ENCODE measurements at places on chromosomes 16 and 17. TPM values are rescaled to one million over a fixed set of nuclear protein-coding genes. Genes with fewer than 3 reads are reported as not detected.
A peak's percentile ranks its signal among the peaks of the same experiment; 100 is the strongest.

The ATP6V0D1 gene
- 156 TPM for total RNA-seq

The STAT5A gene
- total RNA-seq: 5.2 TPM

The CSH2 gene
- not detected for total RNA-seq

The SLC5A11 gene
- not detected for total RNA-seq

The CDR2L gene
- total RNA-seq: 13.6 TPM

The MT4 gene
- total RNA-seq: not detected

The TMEM114 gene
- not detected for total RNA-seq

GRCh38 chr16:25228372-25228771 lies 11.6 kb downstream of the AQP8 start:
- no peak for DNase-seq

DNA sequence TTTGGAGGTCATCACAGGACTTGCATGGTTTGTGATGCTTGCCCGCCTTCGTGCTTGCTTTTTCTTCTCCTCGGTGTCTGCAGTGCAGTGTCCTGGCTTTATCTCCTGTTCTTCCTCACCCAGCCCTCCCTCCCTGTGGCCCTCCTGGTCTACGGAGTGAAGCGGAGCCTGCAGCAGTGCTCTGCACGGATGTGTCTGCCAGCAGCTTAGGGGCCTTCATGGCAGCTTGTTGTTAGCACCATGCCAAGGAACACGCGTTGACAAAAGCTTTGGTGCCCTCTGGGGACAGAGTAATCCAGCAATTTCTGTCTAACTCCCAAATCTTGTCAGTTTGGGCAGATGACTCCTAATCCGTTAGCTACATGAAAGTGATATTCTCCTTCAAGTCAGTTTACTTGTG lies 9.9 kb downstream of the DHODH start:
- no peak for DNase-seq

GRCh38 chr17:7296189-7296861 lies 1.9 kb upstream of the YBX2 start:
- peak; percentile 73 for DNase-seq

GRCh38 chr16:31472709-31473203 lies 804 bp downstream of the TGFB1I1 start:
- DNase-seq: peak; percentile 54

GRCh38 chr17:56694825-56695224 lies 101.3 kb downstream of the NOG start:
- DNase-seq: no peak

- DNase-seq: no peak
Measured at GRCh38 chr17:74892974-74893911, at the start of gene FADS6. Gene FADS6 (minus strand): TSS chr17:74893633. CDS start chr17:74893595, 38 bp downstream.

DNA sequence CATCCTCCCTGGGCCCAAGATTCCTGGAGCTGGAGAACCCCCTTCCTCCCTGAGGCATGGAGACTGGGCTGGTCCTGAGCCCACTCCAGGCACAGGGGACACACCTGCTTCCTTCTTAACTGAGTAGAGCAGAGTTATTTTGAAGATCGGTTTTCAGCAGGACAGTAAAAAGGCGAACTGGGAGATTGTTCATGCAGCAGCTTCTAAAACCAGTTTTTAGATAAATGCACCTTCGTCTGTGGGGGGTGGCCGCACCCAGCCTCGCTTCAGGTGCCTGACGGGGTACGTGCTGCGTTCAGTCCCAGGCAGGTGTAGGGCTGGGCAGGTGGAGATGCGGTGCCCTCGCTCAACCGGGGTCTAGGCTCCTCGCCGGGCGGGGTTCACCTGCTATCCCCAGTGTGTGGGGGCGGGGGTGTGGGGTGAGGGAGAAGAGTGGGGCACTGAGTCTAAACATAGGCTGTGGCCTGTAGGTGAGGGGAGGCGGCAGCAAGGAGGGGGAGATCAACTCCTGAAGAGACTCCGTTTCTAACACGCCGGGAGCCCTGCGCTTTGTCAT lies 69.5 kb downstream of the JPH3 start:
- no peak for DNase-seq
